ENCODE measurements at places on chromosomes 1 and 21.
A peak's percentile ranks its signal among the peaks of the same experiment; 100 is the strongest.

DNA sequence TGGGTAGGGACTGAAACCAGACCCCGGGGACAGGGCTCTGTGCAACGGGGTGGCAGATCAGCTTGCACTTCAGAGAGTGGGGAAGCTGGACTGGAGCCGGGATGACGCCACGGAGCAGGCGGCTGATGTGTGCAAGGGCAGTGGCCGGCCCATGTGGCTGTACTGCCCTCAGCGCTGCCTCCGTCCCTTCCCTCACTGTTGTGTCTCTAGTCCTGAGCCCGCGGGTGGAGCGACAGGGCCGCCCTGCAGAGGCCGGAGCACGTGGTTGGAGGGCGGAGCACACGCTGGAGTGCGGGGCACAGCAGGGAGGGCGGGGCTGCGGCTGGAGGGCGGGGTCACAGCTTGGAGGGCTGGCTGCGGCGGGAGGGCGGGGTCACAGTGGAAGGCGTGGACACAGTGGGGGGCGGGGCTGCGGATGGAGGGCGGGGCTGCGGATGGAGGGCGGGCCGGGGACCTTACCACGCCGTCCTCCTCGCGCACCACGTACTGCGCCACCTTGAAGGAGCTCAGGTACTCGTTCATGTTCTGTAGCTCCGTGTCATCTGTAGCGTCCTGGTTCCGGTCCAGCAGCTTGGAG, 52.4 kb downstream of the CHD5 start:
- peak; percentile 70 for DNase-seq

- DNase-seq = no peak
Measured at GRCh38 chr1:82125119-82125518, 324.4 kb downstream of the ADGRL2 start.

DNA sequence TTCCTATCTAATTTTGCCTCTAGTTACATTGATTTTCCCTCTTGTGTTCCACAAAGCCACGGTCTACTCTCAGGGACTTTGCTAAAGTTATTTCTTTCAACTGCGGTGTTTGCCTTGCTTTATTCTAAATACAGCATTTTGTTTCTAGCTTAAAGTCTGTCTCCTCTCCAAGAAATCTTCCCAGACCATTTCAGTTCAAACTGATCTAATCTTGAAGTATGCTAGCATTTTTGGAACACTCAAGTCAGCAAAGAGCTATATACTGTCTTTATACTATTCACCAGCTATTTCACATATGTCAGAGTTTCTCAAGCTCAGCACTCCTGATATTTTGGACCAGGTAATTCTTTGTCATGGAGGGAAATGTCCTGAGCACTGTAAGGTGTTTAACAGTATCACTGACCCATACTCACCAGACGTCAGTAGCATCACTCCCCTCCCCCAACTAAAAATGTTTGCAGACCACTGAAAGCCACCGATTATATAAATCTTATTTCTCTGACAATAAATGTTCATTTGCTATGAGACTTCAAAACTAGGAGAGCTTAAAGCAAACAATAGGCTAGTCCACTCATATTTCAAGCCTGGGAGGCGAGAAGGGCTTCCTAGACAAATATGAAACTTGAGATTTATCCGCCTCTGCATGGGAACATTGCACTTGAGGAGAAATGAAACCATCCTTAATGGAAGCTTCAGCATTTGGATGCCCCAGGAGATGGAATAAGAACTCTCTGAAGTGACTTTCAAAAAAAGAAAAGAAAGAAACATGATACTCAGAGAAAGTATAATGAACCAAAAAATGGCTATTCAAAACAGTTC, 81.1 kb downstream of the KIAA0319L start:
- no peak for DNase-seq

GRCh38 chr21:14889080-14889810, 175.6 kb downstream of the NRIP1 start:
- DNase-seq = no peak

DNA sequence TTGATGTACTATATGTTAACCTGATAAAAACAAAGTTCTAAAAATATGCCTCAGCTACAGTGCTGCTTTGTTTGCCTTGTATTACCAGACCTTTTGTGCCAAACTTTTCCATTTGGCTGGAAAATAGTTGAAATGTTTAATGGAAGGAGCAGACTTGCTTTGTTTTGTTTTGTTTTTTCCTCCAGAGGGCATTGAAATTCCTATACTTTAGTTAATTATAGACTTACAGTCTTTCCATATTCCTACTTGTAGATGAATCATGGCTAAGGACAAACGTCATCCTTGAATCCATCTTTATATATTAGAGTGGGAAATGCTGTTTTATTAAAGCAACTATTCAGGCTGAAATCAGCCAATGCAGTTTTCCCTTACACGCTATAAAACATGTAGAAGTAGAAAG, 6.7 kb downstream of the CAP1 start:
- DNase-seq = no peak

GRCh38 chr1:97123717-97124431, 402.3 kb downstream of the PTBP2 start:
- no peak for DNase-seq

- DNase-seq = no peak
Measured at GRCh38 chr1:51651552-51651942, 34.7 kb downstream of the OSBPL9 start.

DNA sequence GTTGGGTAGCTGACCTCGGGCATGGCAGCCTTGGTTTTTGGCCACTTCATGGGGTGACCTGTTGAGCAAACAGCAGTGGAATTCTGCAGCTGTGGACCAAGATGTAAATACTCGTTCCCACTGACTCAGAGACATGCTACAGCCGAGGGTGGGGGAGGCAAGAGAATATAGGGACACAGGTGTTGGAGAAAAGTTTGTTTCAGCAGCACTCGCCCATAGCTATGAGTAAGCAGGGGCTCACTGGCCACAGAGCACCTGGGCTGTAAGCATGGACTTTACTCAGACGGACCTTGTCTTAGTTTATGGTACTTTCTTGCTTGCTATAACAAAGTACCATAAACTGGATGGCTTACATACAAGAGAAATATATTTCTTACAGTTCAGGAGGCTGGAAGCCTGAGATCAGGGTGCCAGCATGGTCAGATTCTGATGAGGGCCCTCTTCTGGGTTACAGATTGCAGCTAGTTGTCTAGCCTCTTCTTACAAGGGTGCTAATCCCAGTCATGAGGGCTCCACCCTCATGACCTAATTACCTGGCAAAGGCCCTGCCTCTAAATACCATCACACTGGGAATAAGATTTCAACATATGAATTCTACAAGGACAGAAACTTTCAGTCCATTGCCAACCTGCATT, 437.2 kb upstream of the DAB1 start:
- no peak for DNase-seq
